ENCODE measurements at places on chromosomes 1 and 21.

DNA sequence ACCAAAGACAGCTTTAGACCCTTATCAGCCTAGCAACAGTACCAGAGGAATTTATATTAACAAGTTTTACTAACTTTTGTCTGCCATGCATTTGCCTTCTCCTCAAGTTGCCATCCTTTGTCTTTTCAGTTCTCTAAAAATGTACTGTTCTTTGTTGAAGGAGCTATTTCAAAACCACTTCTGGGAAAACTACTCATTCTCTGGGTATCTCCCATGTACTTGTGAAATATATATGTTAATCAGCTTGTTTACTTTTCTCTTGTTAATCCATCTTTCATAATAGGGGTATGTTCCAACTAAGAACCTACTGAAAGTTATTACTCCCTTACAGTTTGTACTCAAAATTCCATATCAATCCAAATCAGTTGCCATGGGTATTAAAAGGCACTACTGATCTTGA lies 16.3 kb downstream of the DPYD start:
- no peak for DNase-seq

DNA sequence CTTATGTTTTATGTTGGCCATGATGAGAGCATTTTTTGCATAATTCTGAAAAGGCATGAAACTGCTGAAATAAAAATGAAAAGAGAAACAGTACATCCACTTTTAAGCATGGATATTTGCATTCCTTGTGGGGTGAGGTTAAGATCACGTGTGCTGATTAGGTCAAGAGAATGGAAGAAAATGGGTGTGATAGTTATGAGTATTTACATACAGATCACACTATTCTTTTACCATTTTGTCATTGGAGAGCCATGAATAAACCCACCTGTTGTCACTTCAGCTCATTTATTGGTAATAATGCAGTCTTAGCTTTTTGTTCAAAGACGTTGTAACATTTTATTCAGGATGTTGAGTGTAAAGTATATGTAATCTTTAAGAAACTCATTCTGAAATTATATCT lies 153.2 kb downstream of the NOS1AP start:
- DNase-seq, result no peak

GRCh38 chr1:46456411-46456963 lies 33.1 kb upstream of the DMBX1 start:
- DNase-seq, result no peak

- no peak for DNase-seq
Observed at GRCh38 chr21:40638466-40639251, 208.3 kb downstream of the DSCAM start.

DNA sequence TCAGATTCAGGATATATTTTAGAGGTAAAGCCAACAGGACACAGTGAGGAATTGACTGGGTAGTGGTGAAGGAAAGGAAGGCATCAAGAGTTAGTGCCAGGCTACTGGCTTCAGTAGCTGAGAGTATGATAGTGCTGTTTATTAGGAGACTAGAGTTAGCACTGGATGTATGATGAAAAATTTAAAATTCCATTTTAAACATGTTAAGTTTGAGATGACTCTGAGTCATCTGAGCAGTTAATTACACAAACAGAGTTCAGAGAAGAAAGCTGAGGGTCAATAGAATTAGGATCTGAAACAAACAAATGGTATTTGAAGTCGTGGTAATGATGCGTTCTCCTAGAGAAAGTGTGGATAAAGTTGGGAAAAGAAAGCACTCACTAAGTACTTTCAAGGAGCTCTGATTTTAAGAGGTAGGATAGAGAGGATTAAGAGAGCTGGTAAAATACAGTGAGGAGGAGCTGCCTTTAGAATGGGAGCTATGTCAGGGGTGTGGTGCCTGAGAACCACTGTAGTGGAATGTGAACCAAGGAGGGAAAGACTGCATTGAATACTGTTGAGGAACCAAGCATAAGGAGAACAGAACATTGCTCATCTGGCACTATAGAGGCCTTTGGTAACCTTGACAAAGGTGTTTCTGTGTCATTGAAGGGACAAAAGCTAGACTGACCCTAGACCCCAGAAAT lies 21.7 kb upstream of the SHCBP1L start:
- no peak for DNase-seq

GRCh38 chr1:232034556-232034955 lies 408.0 kb downstream of the DISC1 start:
- DNase-seq, result no peak

- DNase-seq, result no peak
Observed at GRCh38 chr1:9281071-9281827, 11.4 kb upstream of the SPSB1 start.

DNA sequence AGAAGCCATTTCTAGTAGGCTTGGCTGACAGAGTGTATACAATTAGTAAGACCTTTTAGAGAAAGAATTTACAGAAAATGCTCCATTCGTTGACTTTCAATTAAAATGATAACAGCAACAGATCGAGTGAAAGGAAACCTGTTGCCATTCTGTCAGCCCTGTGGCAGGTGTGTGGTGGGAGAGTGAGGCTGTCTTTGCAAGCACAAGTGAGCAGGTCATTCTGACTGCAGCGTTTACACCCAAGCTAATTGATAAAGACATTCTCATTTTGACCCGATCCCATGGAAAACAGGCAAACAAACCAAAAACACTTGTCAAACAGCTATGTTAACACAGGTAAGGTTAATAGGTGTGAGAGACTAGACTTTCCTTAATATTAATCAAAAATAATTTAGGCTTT lies 257.3 kb downstream of the PTBP2 start:
- no peak for DNase-seq

- no peak for DNase-seq
Observed at GRCh38 chr21:42230178-42230577, 11.2 kb downstream of the ABCG1 start.

- no peak for DNase-seq
Observed at GRCh38 chr1:228277491-228278431, 69.9 kb downstream of the OBSCN start.

DNA sequence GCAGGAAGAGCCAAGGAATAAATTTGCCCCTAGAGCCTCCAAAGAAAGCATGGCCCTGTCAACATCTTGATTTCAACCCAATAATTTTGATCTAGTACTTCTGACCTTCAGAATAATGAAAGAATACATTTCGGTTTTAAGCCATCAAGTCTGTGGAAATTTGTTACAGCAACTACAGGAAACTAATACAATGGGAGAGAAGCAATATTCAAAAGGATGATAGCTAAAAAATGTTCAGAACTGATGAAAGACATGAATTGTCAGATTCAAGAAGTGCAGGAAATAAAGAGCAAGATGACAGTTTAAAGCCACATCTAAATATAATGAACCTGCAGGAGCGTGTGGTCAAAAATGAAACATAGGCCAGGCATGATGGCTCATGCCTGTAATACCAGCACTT lies 24.8 kb upstream of the IFFO2 start:
- no peak for DNase-seq

DNA sequence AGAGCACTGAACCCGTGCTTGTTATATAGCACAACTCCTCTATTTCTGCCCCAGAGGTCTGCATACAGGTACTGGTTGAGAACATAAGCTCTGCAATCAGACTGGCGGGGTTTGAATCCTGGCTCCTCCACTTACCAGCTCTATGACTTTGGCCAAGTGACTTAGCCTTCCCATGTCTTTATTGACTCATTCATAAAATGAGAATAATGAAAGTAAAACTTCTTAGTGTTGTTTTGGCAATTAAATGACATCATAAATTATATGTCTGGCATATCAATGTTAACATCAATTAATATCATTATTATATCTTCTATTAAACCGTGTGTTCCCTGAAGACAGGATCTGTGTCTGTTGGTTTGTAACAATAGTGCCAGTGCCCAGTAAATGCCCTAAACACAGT lies 4.3 kb downstream of the INKA2 start:
- DNase-seq, result no peak

- no peak for DNase-seq
Observed at GRCh38 chr21:25518491-25518911, 88.8 kb downstream of the MRPL39 start.

DNA sequence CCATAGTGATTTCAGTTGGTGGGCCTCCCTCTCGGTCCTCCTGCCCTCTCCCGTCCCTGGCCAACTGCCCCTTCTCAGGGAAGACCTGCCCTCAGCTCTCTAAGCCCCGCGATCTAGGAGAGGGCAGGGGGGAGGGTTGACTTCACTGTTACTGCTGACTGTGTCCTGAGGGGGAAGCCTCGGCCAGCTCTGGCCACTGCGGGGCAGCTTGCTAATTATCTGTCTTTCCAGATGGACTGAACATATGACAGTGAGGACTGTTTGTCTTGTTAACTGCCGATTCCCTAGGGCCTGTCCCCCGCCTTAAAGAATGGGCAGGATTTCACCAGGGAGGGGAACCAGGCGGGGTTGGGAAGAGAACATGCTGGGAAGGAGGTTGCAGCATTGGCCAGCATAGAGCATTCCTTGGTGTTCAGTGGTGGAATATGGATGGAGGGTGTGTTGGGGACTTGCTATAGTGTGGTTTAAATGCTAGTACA lies 22.9 kb downstream of the NIPAL3 start:
- no peak for DNase-seq

DNA sequence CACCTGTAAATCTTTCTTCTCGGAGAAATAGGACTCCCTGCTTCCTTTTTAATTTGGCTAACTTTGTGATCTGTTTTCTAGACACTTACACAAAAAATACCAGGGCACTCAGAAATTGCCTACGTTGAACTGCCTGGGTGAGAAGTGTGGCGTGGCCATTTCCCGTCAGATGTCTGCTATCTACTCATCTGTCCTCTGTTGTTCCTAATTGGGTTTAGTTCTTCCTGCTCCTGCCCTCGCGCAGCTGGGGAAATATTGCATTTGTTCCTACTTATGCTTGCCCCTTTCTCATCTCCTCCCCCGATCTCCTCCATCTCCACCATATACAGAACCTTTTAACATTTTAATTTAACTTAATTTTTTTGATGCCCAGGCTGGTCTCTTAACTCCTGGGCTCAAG lies 55.1 kb downstream of the CD58 start:
- DNase-seq, result no peak
